ENCODE measurements at places on chromosomes 2 and 18.

GRCh38 chr2:34371711-34372110, 772.6 kb upstream of the FAM98A start:
- no peak for DNase-seq

GRCh38 chr2:16476866-16477265, 188.8 kb downstream of the CYRIA start:
- no peak for DNase-seq

DNA sequence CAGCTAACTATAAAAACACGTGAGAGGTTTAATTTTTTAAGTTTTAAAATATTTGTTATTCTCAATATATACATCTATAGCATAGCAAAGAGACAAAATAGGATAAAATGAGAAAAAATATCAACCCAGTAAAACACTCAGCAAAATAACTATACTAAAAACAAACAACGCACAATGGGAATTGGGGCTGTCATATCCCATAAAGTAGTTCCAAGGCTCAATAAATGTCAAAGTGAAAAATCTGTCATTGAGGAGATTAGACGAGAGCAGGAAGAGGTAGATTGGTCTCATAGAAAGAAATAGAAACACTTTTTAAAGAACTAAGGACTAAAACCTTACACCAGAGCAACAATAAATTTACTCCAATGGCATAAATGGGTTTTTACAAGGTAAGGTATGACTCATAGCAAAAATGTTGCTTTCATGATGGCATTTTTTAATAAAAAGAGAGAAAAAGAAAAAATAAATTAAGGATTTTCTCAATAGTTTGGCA, 153.7 kb downstream of the EVA1A start:
- no peak for DNase-seq

DNA sequence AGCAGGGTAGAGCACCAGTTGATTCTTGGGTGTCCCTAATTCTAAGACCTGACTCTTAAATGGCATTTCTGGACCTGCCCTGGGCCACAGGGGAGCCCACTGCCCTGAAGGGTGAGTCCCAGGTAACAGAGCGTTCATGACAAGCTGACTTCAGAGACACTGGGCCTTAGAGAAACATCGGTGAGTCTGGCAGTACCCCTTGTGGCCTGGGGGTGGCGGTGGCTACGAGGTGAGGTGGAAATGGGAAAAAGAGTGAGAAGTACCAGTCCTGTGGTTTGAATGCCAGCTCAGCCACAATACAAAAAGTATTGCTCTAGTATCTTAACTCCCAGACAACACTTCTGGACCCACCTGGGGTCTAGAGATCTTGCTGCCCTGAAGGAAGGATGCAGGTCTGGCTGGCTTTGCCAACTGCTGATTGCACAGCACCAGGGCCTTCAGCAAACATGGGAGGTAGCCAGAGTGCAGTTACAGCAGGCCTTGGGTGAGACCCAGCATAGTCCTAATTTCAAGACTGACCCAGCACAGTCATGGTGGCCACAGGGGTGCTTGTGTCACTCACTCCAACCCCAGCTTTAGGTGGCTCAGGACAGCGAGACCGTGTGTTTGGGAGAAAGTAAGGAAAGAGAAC, 44.5 kb downstream of the USP34 start:
- peak; percentile 81 for DNase-seq

DNA sequence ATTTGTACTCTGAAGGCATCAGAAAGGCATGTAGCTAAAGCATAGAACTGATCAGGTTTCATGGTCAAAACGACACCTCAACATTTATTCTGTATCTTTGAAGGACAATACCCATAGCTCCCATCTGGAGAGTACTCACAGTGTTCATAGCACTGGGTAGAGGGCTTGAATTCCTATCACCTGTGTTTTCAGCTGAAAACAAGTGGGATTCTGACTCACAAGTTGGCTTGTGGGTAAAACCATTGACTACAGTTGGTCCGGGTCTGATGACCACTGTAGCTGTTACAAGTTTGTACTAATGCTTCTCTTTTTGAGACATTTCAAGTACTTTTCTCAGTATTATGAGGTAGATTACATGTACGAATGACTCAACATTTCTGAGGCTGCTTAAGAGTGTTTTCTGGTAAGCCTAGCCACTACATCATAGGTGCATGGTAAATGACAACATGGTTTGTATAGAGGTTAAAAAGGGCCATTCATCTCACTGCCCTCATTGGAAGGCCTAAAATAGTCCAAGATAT, 68.6 kb upstream of the PELI1 start:
- DNase-seq = peak; percentile 38

GRCh38 chr2:58853420-58853819, 612.3 kb upstream of the FANCL start:
- DNase-seq = no peak

DNA sequence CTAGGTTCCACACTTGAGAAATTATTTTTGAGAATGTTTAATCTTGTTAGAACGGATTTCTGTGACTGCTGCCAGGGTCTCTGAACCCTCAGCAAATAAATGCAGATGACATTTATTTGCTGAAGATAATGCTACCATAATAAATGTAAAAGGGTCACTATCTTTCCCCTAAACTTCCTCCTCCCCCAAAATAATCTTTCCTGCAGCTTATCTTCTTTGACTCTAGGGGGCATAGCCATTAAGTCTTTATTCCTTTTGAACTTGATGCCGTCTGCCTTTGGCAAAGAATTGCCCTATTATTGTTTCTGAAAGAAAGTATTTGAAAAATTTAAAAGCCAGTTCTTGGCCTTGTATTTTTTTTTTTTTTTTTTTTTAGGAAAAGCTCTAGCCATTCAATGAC, 63.6 kb upstream of the ACSL3 start:
- DNase-seq = peak; percentile 9

DNA sequence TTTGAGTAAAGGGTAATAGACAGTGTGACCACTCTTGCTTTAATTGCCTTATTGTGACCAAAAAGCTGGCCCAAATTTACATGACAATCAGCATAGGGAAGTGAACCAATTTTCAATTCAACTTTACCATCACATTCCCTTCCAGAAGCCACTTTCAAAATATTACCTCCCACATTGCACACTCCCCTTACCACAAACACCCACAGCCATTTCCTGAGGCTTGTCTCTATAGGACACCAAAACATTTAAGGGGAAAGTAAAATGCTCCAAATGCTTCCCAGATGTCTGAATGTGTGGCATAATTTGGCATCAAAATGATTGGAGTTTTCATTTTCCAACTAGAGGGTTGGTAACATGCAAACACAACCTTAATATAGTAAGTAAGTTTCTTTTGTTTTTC, 616.1 kb downstream of the SLC4A3 start:
- DNase-seq = no peak

GRCh38 chr18:79948719-79949411, 2.6 kb downstream of the SLC66A2 start:
- no peak for DNase-seq

- DNase-seq = no peak
Measured at GRCh38 chr18:78645216-78645615, 334.4 kb upstream of the SALL3 start.

DNA sequence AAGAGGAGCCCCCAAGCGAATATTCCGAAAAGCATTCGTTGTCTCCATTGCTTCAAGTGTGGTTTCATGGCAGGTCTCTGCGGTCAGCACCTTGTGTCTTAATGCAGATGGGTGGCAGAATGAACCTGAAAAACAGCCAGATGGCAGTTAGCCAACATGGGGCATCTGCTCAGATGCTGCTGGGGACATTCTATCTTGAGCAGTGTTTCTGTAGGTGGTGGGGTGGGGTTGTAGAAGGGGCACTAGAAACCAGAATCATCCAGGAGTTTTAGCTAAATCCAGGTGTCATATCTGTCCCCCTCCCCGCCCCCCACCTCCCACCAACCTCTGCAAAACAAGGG, 42.1 kb downstream of the ST6GAL2 start:
- DNase-seq = no peak

DNA sequence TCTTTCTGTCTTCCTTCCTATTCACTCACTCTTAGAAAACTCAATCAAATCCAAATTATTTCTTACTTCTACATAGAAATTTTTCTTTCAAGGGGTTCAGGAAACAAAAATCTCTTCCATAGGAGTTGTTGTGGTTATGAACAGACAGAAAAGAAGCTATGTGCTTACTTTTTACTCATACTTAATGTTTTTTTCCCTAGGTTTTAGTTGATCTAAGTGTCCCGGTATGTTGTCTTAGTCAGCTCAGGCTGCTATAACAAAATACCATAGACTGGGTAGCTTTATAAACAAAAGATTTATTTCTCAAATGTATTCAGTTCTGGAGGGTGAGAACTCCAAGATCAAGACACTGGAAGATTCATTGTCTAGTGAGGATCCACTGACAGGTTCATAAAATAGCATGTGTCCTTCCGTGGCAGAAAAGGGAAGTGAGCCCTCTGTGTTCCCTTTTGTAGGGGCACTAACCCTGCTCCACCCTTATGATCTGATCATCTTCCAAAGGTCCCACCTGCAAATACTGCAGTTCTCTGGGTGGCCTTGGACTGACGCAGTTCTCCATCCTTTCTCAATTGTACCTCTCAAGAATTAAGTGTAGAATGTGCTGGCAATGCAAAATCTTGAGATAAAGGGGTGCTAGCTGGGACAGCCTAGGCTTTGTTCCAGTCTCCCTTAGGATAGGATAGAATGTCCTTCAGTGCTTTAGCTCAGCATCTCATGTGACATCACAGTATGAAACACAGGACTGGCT, 14.4 kb upstream of the VRK2 start:
- no peak for DNase-seq

GRCh38 chr2:183089192-183089851, 10.8 kb downstream of the DUSP19 start:
- DNase-seq = no peak

DNA sequence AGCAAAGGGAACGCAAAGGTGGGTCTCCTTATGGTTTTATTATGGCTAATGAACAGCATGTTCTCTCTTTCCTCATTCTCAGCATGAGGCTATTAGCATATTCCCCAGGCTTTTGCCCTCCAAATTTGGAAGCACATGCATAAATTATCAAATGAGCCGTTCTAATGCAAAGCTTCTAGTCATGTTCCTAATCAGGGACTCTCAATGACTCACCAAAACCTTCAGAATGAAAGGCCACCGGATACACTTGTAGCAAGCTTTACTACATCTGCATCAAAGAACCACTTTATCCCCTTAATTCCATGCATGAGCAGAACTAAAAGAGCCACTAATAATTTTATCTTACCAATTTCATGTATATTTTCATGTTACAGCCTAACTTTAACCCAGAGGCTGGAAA, 310.5 kb downstream of the LRATD1 start:
- DNase-seq = no peak

Data from CD4-positive, alpha-beta T cell treated with Interleukin-21 for 1 hour (primary cell).